ENCODE measurements at places on chromosomes 1 and 21. TPM values are rescaled to one million over a fixed set of nuclear protein-coding genes. Genes with fewer than 3 reads are reported as not detected.
A peak's percentile ranks its signal among the peaks of the same experiment; 100 is the strongest.

Gene C1orf87
- polyA plus RNA-seq: 0.80 TPM

Gene SDC3
- polyA plus RNA-seq: 42.3 TPM

Gene RHCE
- 0.53 TPM for polyA plus RNA-seq

DNA sequence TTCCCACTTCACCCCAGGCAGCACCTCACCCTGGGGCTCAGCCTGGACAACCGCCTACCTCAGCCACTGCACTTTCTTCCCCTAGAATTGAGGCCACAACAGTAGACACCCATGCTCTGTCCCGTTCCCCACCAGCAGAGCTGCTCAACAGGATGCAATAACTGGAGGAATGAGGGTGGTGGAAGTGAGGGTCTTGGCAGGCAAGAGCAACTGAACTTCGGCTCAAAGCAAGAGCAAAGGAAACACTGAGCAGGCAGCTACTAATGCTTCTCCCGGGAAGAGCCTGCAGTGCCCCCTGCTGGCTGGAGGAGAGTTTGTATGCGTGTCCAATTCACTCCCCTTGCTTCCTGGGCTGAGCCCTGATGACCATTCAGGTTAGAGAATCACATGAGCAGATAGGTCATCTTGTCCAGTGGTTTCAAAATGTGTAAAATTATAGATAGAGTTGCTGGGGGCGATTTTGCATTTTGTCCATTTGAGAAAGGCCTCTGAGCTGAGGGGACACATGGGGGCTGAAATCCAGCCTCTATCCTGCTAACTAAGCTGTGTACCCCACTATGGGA lies 13.9 kb downstream of the NT5C1A start:
- DNase-seq: no peak

GRCh38 chr1:17516303-17517214 lies 22.9 kb upstream of the ARHGEF10L start:
- no peak for DNase-seq

DNA sequence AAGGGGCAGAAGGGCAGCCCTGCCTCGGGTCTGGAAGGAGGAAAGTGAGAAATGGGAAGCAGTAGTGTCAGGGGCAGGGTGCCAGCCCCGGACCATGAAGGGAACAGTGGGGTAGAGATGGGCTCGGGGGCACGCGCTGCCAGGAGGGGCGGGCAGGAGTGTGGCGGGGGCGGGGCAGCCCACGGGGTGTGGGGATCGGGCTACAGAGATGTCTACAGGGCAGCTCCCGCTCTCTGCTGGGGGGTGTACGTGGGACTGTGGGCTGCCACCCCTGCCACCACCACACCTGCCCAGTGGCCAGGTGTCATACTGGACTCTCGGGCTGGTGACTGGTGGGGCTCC lies 7.4 kb downstream of the ARHGEF16 start:
- no peak for DNase-seq

GRCh38 chr21:35398346-35398982 lies 349.4 kb upstream of the RUNX1 start:
- no peak for DNase-seq

Gene SH3BGR
- polyA plus RNA-seq: 201 TPM

Gene PTGER3
- polyA plus RNA-seq: 0.90 TPM

DNA sequence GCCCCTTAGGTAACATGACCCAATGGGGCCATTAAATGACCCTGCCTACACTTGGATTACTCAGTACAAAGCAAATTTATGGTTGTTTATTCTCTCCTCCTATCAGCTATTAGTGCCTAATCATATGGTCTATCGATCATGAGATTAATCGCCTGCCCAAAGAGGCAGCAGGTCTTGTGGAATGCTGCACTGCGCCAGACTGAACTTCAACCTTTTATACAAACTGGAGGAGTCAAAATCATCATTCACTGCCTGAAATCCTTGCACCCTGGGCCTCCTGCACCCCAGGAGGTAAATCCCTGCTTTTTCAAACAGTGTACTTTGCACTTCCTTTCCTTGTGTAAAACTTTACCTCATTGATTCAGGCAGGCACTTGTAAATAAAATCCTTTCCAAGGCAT lies 69.7 kb downstream of the NFIA start:
- no peak for DNase-seq

Gene S100A5
- polyA plus RNA-seq: 0.27 TPM

DNA sequence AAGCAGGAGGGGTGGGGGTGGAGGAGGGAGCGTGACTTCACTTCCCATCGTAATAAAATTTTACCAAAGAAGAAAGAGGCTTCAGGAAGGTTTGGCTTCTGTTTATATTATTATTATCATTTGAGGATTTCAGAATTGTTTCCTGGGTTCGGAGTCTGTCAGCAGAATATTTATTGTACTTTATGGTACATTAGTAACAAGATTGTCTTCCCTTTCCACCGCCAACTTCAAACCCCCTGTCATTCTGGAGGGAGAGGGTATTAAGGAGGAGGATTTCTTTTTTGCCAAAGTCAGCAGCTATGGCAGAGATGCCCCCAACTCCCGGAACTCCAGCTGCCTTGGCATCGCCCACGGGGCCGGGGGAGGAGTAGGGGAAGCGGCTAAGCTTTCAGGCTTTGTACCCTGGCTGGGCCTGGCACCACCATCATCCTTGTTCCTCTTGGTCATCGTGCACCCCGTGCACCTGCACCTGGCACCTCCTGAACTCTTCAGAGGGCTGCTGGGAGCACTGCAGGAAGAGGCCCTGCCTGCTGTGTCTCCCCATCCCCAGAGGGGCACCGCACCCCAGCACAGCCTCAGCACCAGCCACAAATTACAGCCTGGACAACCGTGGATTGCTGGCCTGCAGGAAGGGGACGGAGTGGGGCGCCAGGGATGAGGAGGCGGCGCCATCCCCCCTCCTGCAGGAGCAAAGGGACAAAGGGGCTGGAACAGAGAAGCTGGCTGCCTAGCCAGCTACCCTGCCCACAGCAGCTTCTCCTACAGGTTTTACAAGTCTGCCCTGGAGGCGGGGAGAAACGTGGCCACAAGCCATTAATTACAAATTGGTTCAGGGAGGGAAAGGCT lies 24.0 kb upstream of the PAX7 start:
- DNase-seq: no peak

DNA sequence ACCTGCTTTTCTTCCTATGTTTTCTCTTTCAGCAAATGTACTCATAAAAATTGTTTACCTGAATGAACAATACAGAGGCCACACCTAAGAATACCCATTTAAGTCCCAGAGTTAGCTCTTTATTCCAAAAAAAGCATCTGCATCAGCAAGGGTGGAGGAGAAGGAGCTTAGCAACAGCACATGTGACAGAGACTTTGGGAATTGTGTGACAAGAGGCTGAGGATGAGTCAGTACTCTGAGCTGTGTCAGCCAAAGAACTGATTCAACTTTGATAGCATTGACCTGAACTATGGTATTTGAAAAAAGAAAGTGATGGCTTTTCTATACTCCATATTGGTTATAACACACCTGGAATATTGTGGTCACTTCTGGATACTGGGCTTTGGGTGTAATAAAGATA lies 162.7 kb downstream of the ZNF648 start:
- DNase-seq: no peak

- no peak for DNase-seq
Observed at GRCh38 chr1:151713874-151714273, 2.7 kb downstream of the CELF3 start.

Gene IRF2BP2
- 74.6 TPM for polyA plus RNA-seq

DNA sequence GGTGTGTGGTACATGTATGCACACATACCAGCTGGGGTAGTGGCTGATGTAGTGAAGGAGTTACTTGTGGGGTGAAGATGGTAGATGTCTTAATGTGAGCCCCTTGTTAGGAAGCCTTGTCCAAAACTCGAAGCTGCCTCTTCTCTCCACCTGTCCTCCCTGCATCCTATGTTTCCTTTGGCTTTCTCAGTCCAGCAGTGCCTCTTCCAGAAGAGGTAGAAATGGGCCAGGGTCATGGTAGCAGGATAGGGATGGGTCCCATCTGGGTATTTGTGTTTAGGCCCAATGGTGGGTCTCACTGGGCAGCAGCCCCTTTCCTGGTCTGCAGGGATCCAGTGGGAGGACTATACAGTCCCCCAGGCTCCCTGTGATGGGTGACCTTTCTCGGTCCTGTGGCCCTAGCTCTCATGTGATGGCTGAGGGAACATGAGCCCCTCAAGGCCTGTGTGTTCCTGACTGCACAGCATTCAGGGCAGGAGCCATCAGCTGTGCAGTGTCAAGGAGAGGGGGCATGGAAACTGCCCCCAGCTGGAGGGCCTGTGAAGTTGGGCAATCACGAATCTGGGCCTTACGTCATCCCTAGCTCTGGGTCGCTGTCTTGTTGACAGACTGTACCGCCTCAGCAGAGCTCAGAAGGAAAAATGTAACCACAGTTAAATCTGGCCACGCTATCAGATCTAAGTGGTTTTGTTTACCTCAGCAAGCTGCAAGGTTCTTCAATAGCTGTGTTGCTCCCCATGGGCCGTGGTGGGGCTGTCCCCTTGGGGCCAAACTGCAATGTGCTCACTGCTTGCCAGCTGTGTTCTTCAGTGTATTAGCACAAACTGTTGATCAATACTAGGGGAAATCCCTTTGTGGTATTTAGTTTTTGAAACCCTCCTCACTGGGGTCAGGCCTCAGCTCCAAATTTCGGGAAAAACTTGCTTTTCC lies 82.7 kb downstream of the NOS1AP start:
- no peak for DNase-seq

- DNase-seq: no peak
Observed at GRCh38 chr1:171372418-171373084, 58.6 kb downstream of the FMO4 start.

Gene OR2L13
- not detected for polyA plus RNA-seq

DNA sequence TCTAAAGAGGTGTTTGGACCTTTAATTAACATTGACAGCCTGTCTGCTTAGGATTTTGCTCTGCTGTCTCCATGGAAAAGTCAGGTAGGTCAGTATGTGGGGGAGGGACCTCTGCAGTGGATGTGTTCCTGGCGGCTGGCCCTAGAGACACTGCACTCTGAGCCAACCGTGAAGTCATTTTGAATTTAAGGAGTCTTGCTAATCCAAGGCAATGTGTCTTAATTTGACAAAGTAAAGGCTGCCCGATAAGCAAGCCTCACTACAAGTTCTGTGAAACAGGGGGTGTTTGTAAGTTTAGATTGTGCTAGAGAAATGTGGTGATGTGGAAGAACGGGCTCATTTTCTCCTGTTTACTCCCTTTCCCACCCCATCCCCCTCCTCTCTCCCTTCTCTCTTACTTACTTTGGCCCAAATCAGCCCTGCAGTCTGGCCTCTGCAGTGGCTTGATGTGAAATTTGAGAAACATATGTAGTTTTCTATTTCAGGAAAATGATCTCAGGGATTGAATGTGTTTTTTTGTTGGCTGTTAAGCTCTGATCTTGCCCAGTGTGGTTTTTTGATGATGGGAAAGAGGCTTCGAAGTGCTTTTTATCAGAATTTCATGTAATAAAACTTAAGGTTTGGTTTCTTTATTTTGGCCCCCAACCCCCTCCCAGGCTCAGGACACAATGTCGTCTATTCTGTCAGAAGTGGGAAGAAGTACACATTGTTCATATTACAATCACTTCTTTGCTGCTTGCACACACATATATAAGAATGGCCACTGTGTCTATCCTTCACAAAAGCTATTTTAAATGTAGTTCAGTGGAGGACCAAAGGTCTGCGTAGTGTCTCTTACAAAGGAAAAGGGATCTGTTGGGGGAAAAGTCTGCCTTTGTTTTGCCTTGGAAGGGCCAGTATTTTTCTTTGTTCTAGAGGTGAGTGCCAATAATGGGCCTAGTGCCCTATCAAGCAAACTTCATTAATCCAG lies 96.6 kb downstream of the FGGY start:
- DNase-seq: peak; percentile 89

- DNase-seq: no peak
Observed at GRCh38 chr1:9687120-9687873, 35.8 kb downstream of the PIK3CD start.

DNA sequence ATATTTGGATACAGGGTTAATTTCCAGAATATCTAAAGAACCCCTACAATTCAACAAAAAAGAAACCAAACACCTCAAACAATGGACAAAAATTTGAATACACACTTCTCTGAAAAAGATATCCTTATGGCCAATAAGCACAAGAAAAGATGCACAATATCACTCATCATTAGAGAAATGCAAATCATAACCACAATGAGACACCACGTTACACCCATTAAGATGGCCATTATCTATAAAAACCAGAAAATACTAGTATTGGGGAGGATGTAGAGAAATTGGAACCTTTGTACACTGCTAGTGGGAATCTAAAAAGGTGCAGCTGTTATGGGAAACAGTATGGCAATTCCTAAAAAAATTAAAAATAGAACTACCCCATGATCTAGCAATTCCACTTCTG lies 4.9 kb downstream of the ADAM30 start:
- DNase-seq: no peak

Gene ABCA4
- polyA plus RNA-seq: 0.59 TPM

DNA sequence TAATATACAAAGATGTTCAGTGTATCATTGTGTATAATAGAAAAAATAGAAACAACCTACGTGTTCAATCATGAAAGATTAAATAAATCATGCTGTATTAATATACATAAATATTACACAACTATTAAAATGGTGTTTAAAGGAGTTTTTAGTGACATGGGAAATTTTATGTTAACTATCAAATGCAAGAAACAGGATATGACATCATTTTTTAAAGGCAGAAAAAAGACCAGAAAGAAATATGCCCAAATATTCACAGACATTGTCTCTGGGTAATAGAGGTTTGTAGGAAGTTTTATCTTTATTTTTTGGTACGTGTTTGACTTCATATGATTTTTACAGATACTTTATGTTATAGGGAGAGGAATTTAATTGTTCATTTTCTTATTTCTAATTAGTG lies 34.0 kb downstream of the NPHS2 start:
- DNase-seq: no peak

DNA sequence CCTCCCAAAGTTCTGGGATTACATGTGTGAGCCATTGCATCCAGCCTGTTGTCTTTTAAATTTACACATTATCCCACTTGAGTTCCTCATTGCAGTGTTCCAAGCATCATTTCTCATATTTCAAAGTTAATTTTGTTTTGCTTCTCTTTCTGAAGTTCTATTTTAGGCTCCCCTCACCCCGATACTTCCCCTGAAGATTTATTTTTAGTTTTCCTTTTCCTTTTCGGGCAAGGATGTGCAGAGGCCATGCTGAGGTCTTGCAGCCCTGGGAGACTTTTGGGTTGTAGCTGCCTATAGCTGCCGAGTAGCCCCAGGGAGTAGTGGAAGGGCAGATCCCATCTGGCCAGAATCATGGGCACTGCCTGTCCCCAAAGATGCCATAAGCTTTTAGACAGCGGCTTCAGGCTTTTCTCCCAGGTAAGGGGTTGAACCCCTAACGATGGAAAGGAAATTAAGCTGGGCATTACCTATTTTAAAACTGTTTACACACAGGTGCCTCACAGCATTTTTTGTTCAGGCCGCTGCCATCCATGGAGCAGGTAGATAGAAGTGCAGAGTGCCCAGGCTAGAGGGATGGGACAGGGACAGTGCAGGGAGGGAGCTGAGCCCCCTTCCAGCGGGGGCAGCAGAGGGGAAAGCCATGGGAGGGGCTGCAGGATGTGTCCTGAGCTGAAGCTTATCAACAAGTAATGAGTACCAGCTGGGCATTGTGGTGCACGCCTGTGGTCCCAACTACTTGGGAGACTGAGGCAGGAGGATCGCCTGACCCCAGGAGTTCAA lies 15.9 kb downstream of the PSEN2 start:
- no peak for DNase-seq

DNA sequence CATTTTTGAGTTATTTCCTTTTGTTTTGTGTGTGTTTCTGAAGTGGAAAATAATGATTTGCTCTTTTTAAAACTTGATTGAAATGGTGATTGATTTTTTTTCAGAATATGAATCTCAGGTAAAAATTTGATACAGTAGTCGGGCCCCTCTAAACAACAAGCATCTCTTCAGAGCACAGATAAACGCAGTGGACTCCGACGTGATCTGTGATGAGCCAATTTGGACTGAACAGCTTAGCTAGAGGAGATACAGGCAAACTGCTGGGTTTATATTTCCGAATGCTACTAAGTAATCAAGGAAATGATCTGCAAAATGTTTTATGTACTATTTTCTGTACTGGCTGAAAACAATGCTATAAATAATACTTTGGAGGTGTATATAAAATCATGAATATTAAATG lies 705.7 kb upstream of the RGS18 start:
- DNase-seq: no peak

All from forelimb muscle (tissue), 1 donor.